ENCODE measurements at places on chromosomes 11 and 22. TPM values are rescaled to one million over a fixed set of nuclear protein-coding genes. Genes with fewer than 3 reads are reported as not detected.

SLC22A9 gene
- not detected for total RNA-seq

NF2 gene
- total RNA-seq = 31.8 TPM

DAGLA gene
- total RNA-seq = 2.4 TPM

OR51A7 gene
- not detected for total RNA-seq

NFAM1 gene
- 1.5 TPM for total RNA-seq

CRYBB3 gene
- not detected for total RNA-seq

TAGLN gene
- 602 TPM for total RNA-seq

HBB gene
- 143 TPM for total RNA-seq

CEND1 gene
- not detected for total RNA-seq

CRYBB1 gene
- total RNA-seq = not detected

FJX1 gene
- total RNA-seq = 12.1 TPM

DCPS gene
- total RNA-seq = 9.6 TPM

YPEL1 gene
- 8.5 TPM for total RNA-seq

OR5AP2 gene
- not detected for total RNA-seq
